NCI-H1105 treated with DMSO at 0.1 percent for 48 hours (cell line): ENCODE measurements at places on chromosomes 3 and 15.

- no peak for DNase-seq
These were observed 77.5 kb downstream of the CHSY1 start for GRCh38 chr15:101174152-101174920.

DNA sequence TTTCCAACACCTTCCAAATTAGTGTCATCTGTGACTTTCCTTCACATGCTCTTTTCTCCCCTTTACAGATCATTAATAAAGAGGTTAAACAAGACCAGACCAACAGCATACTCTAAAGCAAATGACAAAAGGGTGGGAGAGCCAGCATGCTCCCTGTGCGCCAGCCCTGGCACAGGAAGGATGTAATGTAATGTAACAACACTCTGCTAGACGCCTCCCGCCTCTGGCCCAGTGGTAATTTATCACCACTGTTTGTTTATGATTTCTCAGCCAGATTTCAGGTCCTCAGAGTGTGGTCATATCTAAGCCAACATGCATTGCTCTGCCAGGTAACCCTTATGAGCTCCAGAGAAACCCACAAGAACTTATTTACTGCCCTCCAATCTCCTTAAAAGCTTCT is 189.5 kb upstream of the WNT5A start:
- DNase-seq = no peak

- no peak for DNase-seq
These were observed 20.6 kb downstream of the DCUN1D1 start for GRCh38 chr3:182959474-182960350.

- no peak for DNase-seq
These were observed 26.2 kb downstream of the KIF7 start for GRCh38 chr15:89628806-89629715.

- no peak for DNase-seq
These were observed 197.6 kb upstream of the CFAP20DC start for GRCh38 chr3:59247402-59247841.

DNA sequence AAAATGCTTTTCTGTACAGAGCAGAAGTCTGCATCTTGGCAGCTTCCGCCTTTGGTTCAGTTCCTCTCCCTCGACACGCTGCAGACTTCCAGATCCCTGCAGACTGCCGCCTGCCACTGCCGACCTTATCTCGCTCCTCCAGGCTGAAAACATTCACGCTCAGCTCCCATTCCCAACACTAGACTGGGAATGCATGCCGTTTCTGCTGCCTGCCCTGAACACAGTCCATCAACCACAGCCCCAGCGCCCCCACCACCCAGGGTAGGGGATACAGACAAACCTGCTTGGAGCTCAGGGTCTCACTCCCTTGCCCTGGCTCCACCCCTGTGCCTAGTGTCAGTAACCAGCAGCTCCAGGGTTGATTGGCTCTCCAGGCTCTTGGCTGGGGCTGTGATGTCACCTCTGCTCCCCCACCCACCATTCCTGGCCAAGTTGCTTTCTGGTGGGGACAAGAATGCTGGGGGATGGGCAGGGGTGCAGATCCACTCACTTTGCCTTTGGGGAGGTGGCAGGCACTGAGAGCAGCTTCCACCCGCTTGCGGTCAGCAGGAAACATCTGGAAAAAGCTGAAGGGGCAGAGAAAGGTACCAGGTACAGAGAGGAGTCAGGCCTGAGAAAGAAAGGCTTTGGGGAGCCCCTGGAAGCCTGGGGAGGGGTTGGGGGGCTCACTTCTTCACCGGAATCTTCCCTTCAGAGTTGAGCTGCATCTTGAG is 6.1 kb downstream of the PLCB2 start:
- DNase-seq = no peak

DNA sequence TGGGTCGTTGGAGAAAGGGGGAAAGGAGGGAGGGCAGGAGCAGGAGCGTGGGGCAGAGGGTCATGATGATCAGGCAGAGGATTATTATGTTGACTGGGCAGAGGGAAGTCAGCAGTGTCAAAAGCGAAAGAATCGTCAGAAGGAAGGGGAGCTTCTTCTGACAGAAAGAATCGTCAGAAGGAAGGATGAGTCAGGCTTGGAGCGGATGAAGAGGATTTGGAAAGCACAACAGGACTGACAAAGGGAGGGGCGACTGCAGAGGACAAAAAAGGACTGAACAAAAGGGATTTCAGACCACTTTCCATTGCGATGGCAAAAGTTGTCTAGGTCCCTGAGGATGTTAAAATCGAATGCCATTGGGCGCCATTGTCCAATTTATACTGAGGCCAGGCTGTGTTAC is 1053.5 kb downstream of the SI start:
- DNase-seq = no peak

- no peak for DNase-seq
These were observed 655.0 kb downstream of the EPHA3 start for GRCh38 chr3:89762405-89762804.

GRCh38 chr3:98596541-98597500 is 3.4 kb upstream of the CPOX start:
- peak; percentile 30 for DNase-seq

DNA sequence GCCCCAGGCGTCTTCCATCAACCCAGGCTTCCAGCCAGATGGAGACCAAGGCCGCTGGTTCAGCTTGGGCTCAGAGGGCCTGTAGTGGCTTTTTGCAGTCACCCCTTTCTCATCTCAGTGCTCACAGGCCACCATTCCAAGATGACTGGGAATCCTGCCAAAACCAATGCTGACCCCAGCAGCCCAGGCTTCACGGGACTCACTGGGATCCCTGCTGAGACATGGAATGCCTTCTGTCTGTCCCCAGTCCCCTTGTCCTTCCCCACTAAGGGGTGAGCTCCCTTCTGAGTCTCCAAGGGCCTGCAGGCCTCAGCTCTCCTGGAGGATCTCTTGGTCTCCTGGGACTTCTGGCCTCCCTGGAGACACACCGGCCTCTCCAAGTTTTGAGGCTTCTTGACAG is 77.4 kb upstream of the SEC13 start:
- DNase-seq = no peak

GRCh38 chr3:160779040-160779439 is 23.0 kb downstream of the PPM1L start:
- DNase-seq = no peak

DNA sequence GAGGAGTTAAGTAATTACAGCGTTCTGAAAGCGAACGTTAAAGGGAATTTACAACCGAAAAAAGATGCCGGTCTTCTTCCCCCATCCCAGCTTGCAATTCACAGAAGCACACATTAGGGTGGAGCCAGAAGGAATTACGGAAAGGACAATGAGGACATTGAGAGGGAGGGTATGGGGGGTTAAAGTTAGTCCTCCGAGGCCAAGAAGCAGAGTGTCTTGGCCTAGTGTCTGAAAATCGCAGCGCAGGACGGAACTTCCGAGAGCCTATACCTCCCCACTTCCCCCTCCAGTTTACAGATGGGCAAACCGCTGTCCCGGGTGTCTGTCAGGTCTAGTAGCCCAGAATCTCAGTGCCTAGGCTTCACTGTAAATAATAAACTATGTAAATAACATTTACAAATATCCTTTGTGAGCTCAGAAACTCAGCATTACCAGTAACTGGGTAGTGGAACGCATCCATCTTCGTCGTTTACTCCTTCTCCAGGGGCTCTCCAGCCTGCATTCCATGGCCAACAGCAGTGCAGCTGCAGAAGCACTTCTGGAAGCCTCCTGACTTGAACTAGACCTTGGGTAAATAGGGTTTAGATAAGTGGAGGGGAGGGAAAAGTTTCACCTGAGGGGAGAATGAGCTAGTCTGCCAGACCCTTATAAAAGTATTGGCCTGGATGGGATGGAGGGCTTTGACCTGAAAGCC is 922 bp downstream of the ADPRH start:
- no peak for DNase-seq

GRCh38 chr3:187617213-187617612 is 53.0 kb downstream of the SST start:
- no peak for DNase-seq

- DNase-seq = no peak
These were observed 18.8 kb downstream of the ATP11B start for GRCh38 chr3:182812123-182812522.

DNA sequence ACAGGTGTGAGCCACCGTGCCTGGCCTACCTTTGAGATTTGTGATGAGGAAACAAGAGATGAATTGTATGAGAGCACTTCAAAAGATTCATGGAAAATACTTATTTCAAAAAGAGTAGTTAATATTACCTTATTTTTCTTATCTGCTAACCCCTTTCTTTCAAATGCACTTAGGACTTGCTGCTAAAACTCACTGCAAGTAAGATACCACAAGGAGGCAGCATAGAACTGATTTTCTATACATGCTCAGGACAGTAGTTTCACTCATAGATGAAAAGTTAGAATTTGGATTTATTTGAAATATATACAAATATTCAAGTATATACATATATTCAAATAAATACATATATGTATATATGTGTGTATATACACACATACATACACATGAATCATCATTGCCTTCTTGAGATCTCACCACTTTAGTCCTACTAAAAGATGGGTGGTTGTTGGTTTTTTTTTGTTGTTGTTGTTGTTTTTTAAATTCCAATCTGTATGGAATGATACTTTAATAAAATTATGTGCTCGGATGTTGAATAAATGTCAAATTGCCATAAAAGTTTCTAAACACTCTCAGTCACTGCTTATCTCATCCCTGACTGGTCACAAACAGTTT is 2.4 kb downstream of the CCNDBP1 start:
- no peak for DNase-seq

DNA sequence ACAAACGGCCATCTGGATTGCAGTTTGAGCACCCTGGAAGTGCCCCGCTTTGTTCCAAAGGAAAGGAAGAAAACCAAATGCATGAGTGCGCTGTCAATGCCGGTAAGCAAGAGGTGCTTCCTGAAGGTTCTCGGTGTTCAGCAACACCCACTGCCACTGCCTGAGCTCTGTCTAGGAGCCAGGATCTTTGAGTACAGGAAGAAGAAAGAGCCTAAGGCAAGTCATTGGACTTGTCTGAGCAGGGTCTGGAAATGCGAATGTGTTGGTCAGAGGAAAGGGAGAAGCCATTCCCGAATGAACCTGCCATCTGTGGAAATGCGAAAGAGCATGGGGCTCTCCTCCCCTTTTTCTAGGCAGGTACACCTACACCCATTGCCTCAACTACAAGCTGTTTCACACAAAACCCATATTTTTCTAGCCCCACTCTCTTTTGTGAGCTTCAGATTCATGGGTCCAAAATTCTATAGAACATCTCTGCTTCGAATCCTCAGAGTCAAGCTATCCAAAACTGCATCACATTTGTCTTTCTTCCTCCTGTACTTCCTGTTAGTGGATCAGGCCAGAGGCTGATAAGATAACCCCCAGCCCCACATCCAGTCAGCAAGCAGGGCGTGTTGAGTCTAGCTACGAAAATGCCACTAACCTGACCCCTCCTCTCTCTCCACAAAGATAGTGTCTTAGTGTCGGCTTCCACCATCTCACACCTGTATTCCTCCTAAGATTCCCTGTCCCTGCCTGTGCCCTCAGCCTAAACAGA is 55.6 kb upstream of the C15orf61 start:
- no peak for DNase-seq

- no peak for DNase-seq
These were observed 203.7 kb downstream of the ABHD5 start for GRCh38 chr3:43894176-43895049.

DNA sequence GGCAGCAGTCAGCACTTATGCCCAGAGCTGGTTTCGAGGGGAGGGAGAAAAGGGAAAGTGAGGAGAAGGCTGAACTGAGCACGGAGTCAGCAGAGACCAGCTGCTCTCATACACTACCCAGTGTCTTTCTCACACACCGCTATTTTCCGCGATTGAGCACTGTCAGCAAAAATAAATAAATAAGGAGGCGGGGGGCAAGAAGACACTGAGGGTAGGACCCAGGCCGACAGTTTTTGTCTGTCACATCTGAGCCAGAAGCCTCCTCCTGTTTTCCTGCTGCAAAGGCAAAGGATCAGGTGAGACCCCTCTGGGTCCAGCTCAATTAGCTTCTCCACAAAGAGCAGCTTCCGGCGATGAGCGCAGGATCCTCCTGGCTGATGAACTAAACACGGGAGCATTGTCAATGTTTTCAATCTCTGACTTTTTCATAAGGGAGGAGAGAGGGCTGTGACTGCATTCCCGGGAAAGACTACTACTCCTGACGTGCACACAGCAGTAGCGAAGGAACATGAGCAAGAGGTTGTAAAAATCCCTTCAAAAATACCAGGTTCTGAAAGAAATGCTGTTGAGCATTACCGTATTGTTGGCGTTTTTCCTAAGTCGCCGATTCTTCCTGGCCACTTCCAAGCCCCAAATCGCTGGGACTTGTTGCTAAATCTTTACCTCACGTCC is 1.3 kb downstream of the FRMD5 start:
- peak; percentile 39 for DNase-seq

DNA sequence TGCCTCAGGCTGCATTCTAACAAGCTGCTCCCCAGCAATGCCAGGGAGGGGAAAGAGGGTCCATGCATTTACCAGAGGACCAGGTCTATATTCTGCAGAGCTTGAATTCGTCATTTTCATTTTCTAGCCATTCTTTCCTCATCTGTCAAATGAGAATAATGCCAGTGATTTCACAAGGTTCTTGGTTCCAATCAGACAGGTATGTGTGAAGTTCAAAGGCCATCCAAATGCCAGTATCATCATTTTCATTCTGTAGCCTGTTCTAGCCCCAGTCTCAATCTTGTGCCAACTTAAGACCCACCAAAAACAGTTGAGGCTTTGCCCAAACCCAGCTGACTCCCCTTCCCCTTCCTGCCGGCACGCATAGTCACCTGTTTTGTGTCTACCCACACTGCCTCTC is 112.7 kb downstream of the IQSEC1 start:
- DNase-seq = no peak

DNA sequence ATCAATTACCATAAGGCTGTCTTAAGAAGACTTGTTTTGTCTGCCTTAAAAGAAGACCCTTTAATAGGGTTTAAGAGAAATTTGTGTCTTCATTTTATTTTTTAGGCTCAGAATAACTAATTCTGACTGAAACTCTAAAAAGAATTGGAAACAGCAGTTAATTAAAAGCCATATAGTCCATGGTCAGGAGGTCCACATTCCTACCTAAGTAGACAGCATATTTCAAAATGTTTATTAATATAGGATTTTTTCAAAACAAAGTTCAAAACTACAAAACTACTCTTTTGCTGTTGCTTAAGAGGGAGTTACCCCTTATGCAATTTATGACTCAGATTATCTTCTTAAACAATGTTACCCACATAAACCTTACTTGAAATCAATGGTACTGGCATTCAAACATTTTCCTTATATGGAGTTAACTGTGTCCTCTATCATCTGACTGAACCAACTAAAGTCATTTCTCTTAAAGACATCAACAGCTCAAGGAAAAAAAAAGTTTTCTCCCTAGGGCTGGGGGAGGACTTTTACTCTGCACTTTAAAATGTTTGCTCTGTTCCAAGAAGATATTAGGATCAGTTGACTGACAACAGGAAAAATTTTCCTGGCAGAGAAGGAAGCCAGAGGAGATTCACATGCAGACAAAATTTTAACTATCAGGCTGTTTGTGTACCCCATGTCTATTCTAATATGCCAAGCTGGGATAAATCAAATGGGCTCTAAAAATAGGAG is 56.8 kb upstream of the NANOGP8 start:
- no peak for DNase-seq

GRCh38 chr3:37523361-37523760 is 338.3 kb upstream of the CTDSPL start:
- no peak for DNase-seq
